ENCODE measurements at places on chromosomes 12 and 14.

- DNase-seq, result no peak
Observed at GRCh38 chr12:60494244-60494643, 898.4 kb downstream of the SLC16A7 start.

- no peak for DNase-seq
Observed at GRCh38 chr12:46499226-46499625, 126.7 kb upstream of the SLC38A2 start.

DNA sequence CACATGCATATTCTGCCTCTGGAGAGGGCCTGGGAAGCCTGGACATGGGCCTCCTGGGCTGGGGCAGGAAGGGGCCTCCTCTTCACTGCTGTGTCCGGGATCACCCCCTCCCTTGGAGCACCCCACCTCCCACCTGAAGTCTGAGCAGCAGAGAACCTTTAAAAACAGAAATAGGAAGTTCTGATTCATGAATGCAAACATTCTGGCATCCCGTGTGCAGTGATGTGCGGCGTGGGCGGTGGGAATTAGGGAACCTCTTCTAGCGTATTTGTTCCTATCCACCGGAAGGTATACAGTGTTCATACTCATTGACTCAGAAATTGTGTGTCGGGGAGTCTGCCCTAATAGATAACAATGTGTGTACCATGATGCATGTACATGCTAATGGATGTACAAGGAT, 46.2 kb downstream of the C14orf132 start:
- DNase-seq, result no peak

GRCh38 chr12:104605685-104606084, 148.9 kb downstream of the CHST11 start:
- DNase-seq, result no peak

GRCh38 chr12:24400533-24400932, 451.1 kb upstream of the SOX5 start:
- DNase-seq, result no peak

DNA sequence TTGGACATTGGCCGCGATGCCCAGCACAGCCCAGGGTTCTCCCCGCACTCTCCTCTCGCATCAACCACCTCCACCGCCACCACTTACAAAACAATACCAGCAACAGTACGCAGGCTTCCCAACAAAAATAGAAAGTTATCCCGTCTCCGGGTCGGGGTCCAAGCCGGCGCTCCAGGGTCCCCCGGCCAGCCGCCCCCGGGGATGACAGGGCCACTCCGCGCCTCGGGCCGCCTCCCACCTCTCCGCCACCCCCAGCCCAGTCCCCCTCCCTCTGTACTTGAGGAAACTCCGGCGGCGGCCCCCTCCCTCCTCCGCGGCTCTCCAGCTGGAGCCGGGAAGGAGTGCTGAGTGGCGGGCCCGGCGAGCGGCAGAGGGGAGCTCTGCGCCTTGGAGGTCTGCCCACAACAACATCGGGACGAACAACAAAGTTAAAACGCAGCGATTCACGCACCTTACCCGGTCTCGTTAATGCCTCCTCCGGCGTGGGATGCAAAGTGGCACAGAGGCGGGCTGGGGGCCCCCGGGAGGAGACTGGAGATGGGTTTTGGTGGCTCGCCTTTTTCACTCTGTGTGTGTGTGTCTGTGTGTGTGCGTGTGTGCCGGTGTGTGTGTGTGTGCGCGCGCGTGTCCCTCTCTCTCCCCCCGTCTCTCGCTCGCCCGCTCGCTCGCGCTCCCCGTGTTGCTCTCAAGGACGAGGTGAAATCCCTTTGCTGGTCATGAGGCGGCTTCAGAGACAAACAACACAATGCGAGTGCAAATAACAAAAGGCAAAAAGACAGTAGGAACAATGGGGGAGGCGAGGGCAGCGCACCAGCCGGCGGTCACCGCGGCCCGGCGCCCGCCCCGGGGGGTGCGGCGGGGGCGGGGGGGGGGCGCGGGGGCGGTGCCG, 386.8 kb downstream of the BCAT1 start:
- DNase-seq, result peak; percentile 24

Data from GM12891 (cell line).